Ovary (tissue), 10 donors: ENCODE measurements at places on chromosomes 1 and 21. TPM values are rescaled to one million over a fixed set of nuclear protein-coding genes. Genes with fewer than 3 reads are reported as not detected.

DNA sequence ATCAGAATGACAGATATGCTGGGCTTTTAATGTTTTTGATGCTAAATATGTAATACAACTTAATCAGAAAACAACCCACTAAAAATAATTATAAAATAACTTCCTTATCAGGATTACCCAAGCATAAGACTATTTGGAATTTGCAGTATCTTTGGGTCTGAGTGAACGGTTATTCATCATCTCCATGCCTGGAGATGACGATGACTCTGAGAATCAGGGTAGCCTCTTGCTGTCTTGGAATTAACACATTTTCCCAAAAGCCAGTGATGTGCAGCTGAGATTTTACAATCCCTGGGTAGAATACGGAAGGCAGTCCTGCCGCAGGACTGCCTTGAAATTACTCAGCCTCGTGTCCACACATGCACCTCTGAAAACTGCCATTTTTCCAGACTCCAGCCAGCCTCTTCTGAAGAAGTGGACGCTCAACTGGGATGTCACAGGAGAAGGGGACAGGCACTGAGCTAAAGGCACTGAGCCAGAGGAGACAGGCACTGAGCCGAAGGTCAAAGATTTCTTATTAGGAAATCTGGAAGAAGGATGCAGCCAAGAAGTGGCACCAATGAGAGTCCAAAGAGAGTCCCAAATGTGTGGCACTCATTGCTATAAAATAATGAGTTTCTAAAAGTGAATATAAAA lies 85.5 kb downstream of the PGBD5 start:
- H3K27me3 ChIP-seq: no peaks in the 10 kb centered on the region
- no peak overlapping the region for H3K27ac ChIP-seq

DNA sequence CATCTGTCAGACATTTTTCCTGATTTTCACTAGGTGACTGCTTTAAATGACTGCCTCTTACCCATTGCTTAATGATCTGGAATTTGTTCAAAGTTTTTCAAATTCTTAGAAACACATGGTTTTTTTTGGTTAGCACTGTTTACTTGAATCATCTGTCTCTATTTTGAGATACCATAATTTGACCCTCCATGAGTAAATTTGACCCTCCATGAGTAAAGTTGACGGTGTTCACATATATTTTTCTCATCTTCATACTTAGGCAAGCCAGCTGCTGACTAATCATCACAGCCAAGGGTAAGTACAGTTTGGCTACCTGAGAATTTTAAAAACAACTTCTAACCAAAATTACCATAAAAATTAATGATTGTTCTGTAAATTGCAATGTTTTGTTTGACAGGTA lies 586.5 kb downstream of the PTBP2 start:
- no peak overlapping the region for H3K27ac ChIP-seq
- H3K36me3 ChIP-seq: no peaks in the 10 kb centered on the region
- no peaks in the 10 kb centered on the region for H3K27me3 ChIP-seq
- no peak overlapping the region for H3K4me3 ChIP-seq
- H3K4me1 ChIP-seq: no peaks in the 10 kb centered on the region

- peaks cover 3% of the 10 kb centered on the region for H3K4me1 ChIP-seq
- no peak overlapping the region for H3K4me3 ChIP-seq
- DNase-seq: no peak
These were observed 162.2 kb downstream of the DPYD start for GRCh38 chr1:97758541-97759057.

GRCh38 chr1:243443557-243443956 lies 187.7 kb downstream of the SDCCAG8 start:
- no peaks in the 10 kb centered on the region for H3K36me3 ChIP-seq
- DNase-seq: no peak
- no peak overlapping the region for H3K27ac ChIP-seq
- H3K4me3 ChIP-seq: no peak overlapping the region
- H3K27me3 ChIP-seq: no peaks in the 10 kb centered on the region

The C8A gene
- not detected for total RNA-seq

The PPFIA4 gene
- total RNA-seq: 1.0 TPM

GRCh38 chr1:17661546-17662157 lies 93.5 kb upstream of the ACTL8 start:
- no peak overlapping the region for H3K27ac ChIP-seq
- H3K4me1 ChIP-seq: no peaks in the 10 kb centered on the region
- no peak overlapping the region for H3K4me3 ChIP-seq
- H3K27me3 ChIP-seq: no peaks in the 10 kb centered on the region

- no peaks in the 10 kb centered on the region for H3K4me1 ChIP-seq
- no peak overlapping the region for H3K27ac ChIP-seq
- H3K36me3 ChIP-seq: no peaks in the 10 kb centered on the region
- no peaks in the 10 kb centered on the region for H3K27me3 ChIP-seq
- DNase-seq: no peak
These were observed 11.4 kb upstream of the CFAP126 start for GRCh38 chr1:161379071-161379470.

GRCh38 chr1:205576805-205577761 lies 54.7 kb downstream of the ELK4 start:
- peaks cover 4% of the 10 kb centered on the region for H3K4me1 ChIP-seq
- no peak overlapping the region for H3K27ac ChIP-seq
- no peaks in the 10 kb centered on the region for H3K36me3 ChIP-seq

- no peak for DNase-seq
- H3K4me3 ChIP-seq: no peak overlapping the region
- no peaks in the 10 kb centered on the region for H3K4me1 ChIP-seq
- H3K36me3 ChIP-seq: no peaks in the 10 kb centered on the region
- H3K27ac ChIP-seq: no peak overlapping the region
- no peaks in the 10 kb centered on the region for H3K27me3 ChIP-seq
These were observed 48.1 kb downstream of the USP1 start for GRCh38 chr1:62484824-62485468.

GRCh38 chr1:67307251-67308060 lies at the start of gene IL12RB2:
Gene IL12RB2, plus strand, starts transcription at chr1:67307873. Its CDS starts 12,496 bp downstream, at chr1:67320369.
- DNase-seq: no peak
- H3K27ac ChIP-seq: no peak within 1 kb of the TSS
- no peak within 1 kb of the TSS for H3K4me3 ChIP-seq
- no peaks in the 10 kb centered on the region for H3K27me3 ChIP-seq
- H3K4me1 ChIP-seq: peaks cover 5% of the 10 kb centered on the region

DNA sequence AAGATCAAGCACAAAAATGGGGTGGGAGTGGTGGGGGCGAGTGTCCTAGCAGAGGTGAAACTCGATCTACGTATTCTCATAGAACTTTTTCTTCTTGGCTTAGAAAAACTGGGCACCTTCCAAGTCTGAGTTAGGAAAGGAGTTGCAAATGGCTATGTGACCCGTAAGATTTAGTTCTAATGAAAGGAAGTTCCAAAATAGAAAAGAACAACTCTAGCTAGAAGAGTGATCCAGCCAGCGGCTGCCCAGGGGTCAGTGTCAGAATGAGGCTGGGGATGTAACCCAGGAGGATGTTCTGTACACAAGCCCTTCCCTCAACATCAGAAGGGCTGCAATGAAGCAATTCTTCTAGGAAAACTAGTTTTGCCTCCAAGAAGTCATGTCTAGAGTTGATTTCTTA lies 5.2 kb downstream of the MTARC1 start:
- no peak overlapping the region for H3K27ac ChIP-seq
- peaks cover 3% of the 10 kb centered on the region for H3K4me1 ChIP-seq
- no peaks in the 10 kb centered on the region for H3K27me3 ChIP-seq

The LCE2B gene
- not detected for total RNA-seq

DNA sequence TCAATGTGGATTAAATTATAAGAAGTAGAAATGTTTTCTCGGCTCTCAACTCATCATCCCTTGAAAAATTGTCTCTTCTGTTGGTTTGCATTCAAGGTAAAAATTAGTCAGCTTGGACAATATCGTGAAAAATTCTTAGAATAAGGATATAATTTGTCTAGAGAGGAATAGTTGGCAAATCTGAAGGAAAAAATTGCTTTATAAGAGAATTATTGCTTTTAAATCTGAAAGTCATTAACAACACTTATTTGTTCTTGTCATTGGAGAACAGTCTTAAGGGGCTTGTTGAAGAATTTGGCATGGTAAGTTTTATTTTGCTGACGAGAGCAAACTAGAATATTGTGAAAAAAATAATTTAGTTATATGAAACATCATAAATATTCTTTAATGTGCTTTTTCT lies 26.4 kb downstream of the ANGPTL1 start:
- no peaks in the 10 kb centered on the region for H3K36me3 ChIP-seq
- H3K4me1 ChIP-seq: peaks cover 3% of the 10 kb centered on the region
- no peak overlapping the region for H3K27ac ChIP-seq
- no peak overlapping the region for H3K4me3 ChIP-seq

GRCh38 chr1:118136187-118136941 lies 48.7 kb downstream of the SPAG17 start:
- H3K27me3 ChIP-seq: no peaks in the 10 kb centered on the region
- no peaks in the 10 kb centered on the region for H3K36me3 ChIP-seq
- no peak for DNase-seq
- no peaks in the 10 kb centered on the region for H3K4me1 ChIP-seq
- no peak overlapping the region for H3K4me3 ChIP-seq
- no peak overlapping the region for H3K27ac ChIP-seq

DNA sequence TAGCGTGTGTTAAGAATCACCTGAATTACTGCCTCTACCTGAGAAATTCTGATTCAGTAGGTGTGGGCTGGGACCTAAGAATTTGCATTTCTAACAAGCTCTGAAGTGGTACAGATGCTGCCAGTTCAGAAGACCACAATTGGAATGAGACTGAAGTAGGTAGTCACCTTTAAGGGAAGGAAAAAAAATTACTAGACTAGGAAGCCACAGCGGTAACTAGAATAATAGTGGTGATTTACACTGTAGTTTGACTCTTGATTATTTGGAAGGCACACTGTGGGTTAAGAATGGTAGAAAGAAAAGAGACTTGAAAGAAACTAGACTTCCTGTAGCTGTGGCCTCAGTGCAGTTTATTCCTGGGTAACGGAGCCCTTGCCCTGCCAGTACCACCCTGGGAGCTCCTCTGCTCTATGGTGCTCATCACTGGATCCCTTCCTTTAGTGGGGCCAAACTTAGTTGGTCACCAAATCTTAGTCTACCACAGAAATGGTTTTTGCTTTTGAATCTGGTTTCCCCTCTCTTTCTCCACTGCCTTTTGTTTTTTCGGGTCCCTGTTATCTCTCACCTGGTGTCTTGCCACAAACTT lies 43.6 kb downstream of the ARID1A start:
- H3K27me3 ChIP-seq: no peaks in the 10 kb centered on the region
- DNase-seq: no peak
- H3K36me3 ChIP-seq: no peaks in the 10 kb centered on the region
- H3K4me3 ChIP-seq: no peak overlapping the region
- H3K4me1 ChIP-seq: peaks cover 3% of the 10 kb centered on the region
- no peak overlapping the region for H3K27ac ChIP-seq

The OR2T29 gene
- total RNA-seq: not detected

- H3K4me1 ChIP-seq: peaks cover 7% of the 10 kb centered on the region
- no peaks in the 10 kb centered on the region for H3K27me3 ChIP-seq
- H3K27ac ChIP-seq: no peak overlapping the region
- DNase-seq: no peak
- no peaks in the 10 kb centered on the region for H3K36me3 ChIP-seq
- no peak overlapping the region for H3K4me3 ChIP-seq
These were observed 7.4 kb downstream of the IFFO2 start for GRCh38 chr1:18948913-18949685.

The AKIRIN1 gene
- total RNA-seq: 43.1 TPM

DNA sequence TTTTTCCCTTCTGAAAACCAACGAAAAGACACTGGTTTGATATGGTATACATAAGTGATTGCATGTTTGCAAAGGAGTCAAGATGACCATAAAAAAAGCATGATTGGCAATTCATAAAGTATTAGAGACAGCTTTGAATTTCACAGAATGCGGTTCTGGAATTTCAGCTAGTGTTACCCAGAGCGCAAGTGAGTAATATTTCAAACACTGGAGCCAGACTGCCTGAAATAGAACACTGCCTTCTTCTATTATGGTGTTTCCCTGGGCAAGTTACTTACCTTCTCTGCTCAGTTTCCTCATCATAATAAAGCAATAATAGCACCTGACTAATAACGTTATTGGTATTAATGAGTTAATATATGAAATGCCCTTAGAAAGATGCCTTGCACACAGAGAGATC lies 54.7 kb downstream of the NEGR1 start:
- H3K4me3 ChIP-seq: no peak overlapping the region
- no peaks in the 10 kb centered on the region for H3K4me1 ChIP-seq
- H3K27ac ChIP-seq: no peak overlapping the region

DNA sequence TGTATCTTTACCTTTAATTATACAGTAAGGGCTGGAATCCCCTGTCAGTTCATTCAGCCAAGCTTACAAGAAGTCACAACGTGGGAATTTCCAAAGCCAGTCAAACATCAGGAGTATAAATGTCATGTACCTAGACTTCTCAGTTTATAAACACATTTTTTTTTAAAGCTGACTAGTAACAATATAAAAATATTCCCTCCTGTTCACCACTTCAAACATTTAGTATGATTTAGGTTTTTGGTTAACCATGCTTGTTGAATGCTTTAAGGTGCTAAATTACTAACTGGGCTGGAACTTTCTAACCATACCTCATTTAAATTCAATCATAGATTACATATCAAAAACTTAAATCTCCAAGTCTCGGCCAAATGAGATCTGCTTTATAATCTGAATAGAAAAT lies 44.0 kb downstream of the JAK1 start:
- H3K27me3 ChIP-seq: no peaks in the 10 kb centered on the region
- no peaks in the 10 kb centered on the region for H3K36me3 ChIP-seq
- no peak for DNase-seq
- H3K27ac ChIP-seq: no peak overlapping the region
- no peak overlapping the region for H3K4me3 ChIP-seq
- peaks cover 18% of the 10 kb centered on the region for H3K4me1 ChIP-seq

The PADI6 gene
- total RNA-seq: not detected

- no peak overlapping the region for H3K27ac ChIP-seq
- H3K36me3 ChIP-seq: no peaks in the 10 kb centered on the region
- H3K4me1 ChIP-seq: peaks cover 23% of the 10 kb centered on the region
- H3K4me3 ChIP-seq: no peak overlapping the region
- H3K27me3 ChIP-seq: no peaks in the 10 kb centered on the region
These were observed 3.9 kb downstream of the S100B start for GRCh38 chr21:46600978-46601377.

The HTR1D gene
- total RNA-seq: 0.08 TPM

The BGLAP gene
- 2.3 TPM for total RNA-seq

DNA sequence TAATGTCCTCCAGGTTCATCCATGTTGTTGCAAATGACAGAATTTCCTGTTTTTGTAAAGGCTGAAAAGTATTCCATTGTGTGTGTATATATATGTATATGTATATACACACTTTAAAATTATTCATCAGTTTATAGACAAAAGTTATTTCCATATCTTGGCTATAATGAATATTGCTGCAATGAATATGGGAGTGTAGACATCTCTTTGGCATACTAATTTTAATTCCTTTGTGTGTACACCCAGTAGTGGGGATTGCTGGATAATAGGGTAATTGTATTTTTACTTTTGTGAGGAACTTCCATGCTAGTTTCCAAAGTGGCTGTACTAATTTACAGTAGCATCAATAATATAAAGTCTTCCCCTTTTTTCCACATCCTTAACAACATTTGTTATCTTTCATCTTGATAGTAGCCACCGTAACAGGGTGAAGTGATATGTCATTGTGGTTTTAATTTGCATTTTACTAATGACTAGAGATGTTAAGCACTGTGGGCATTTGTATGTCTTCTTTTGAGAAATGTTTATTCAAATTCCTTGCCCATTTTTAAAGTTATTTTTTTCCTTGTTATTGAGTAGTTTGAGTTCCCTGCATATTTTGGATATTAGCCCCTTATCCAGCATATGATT lies 243.0 kb downstream of the PDE4B start:
- H3K4me1 ChIP-seq: no peaks in the 10 kb centered on the region
- no peak for DNase-seq
- H3K27ac ChIP-seq: no peak overlapping the region
- H3K36me3 ChIP-seq: no peaks in the 10 kb centered on the region

- no peaks in the 10 kb centered on the region for H3K36me3 ChIP-seq
- H3K27ac ChIP-seq: no peak overlapping the region
- DNase-seq: no peak
- no peaks in the 10 kb centered on the region for H3K27me3 ChIP-seq
These were observed 24.7 kb upstream of the DMBX1 start for GRCh38 chr1:46464915-46465314.
